ENCODE measurements at places on chromosomes 4 and X.

- DNase-seq, result peak; percentile 61
Measured at GRCh38 chr4:86595426-86595805, 1.3 kb downstream of the PTPN13 start.

GRCh38 chr4:96194993-96195392 lies 355.1 kb downstream of the PDHA2 start:
- no peak for DNase-seq

GRCh38 chr4:17780501-17781299 lies 721 bp downstream of the FAM184B start:
- DNase-seq, result no peak

DNA sequence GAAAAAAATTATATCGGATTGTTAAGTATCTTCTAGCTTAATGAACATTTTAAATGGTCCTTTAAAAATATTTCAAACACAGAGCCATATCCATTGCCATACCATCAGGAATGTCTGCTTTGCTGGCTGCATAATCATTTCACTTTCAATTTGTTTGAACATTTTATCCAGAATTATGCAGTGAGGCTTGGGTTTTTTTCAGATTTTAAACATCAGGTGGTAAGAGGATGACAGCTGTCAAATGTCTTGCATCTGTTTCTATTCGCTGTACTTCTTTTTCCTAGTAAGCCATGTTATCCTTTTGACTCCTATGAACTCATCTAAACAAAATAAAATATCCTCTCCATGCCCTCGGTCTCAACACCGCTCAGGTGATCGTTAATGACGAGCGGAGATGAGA lies 802 bp downstream of the RFC1 start:
- DNase-seq, result no peak

DNA sequence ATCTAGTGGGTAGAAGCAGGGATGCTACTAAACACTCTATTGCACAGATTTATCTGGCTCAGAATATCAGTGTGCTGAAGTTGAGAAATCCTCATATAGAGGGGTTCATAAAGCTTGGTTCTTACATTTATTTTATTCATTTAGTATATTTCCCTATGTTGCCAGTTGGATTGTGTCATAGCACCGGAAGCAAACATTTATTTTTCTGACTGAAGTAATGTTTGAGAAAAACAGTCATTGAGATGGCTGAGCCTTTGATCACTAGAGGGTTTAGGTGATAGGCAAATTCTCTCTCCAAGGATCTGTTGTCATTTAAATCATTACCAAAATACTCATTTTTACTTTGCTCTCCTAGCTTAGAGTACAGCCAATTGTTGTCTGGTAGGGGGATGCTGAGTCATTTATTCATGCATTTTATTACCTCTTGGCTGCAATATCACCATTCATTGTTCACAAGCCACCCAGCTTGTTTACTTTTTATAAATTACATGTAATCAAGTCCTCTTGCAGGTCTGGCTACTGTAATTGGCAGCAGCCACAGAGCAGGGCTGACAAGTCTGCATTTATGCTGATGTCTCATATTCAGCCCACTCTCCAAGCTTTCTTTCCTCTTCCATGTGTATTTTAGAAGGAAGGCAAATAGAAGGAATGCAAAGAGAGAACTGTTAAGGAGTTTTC lies 15.2 kb downstream of the GAB1 start:
- no peak for DNase-seq

DNA sequence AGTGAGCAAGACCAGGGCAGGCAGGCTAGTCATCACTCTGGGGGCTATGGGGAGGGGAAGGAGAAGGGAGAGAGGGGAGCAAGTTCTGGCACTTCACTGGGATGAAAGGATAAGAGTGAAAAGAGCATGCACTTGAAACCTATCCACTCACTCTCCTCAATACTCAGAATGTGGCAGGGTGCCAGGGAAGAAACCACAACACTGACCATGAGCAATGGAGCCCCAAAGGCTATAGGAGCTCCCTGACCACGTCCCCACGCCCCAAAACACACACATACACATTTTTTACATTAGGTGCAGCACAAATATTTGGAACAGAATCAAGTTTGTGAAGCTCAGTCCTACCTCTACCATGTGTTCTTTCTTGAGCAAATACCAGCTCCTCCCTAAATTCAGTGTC lies 132.2 kb downstream of the IDS start:
- DNase-seq, result no peak

- no peak for DNase-seq
Measured at GRCh38 chr4:74555843-74556242, 110.9 kb downstream of the AREG start.

DNA sequence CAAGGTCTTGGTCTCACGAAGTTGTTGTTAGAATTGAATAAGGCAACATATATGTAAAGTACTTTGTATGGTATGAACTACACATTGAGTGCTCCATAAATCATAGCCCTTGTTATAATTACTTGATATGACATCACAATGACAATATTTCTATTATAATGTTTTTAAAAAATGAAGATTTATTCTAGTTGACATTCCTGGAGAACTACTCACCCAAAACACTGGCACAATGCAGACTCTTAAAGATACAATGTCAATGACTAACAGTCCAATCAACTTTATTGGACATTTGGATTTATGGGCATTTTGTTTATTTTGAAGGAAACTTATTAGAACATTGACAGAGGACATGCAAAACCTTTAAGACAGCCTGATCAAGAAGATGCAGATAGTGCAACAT lies 55.3 kb downstream of the ASB9 start:
- DNase-seq, result no peak

DNA sequence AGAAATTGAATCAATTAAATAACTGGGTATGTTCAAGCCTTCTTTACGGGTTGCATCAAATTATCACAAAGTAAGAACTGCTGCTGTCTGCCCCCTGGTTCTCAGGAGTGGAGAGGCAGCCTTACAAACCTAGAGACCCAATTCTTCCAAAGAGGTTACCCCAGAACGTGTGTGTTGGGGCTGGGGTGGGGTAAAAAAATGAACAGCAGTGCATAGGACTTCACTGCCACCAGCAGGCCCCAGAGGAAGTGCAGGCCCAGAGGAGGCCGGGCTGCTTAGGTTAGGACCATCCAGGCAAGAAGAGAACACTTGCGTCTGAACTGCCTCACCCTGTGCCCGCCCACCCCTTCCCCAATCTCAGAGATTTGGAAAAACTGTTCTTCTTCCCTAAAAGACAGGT lies 1.5 kb upstream of the NWD2 start:
- peak; percentile 6 for DNase-seq

DNA sequence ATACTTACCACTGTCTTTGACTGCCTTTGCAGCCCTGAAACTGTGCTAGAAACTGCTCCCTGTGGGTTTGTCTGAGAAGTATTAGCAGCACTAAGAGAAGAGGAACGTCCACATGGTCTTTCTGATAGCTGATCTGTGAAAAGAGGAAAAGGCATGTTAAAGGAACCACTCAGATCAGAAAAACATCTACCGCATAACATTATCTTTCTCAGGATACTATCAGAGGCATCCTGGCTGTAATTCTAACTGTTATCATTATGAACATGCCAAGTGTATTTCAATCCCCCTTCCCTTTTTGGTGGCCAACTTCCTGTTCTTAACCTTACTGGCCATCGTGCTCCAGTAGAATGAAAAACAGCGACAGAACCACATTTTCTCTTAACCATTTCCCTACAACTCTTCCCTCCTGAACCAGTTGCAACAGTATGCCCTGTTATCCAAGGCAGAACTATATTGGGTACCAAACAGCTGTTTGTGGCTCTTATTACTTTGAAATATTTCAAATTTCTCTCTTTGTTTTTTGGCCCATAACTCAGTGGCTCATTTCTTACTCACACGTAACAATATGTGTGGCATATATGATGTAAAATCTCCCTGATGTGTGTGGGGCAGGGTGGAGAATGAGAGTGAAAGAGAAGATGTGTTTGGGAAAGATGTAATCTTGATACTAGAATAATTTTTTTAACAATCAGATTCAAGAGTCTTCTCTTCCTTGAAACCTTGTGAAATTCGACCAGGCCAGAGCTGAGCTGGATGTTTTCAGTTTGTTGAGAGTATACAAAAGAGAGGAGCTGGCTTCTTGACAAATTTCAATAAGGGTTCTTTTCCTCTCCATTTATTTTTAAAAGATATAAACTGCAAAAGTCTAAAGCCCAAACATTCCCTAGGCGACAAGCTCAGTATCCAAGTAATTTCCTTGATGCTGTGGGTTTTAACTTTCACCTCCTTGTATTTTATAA lies 35.2 kb downstream of the ARHGEF6 start:
- DNase-seq, result no peak

GRCh38 chr4:86924811-86925210 lies 10.0 kb upstream of the AFF1 start:
- DNase-seq, result no peak

DNA sequence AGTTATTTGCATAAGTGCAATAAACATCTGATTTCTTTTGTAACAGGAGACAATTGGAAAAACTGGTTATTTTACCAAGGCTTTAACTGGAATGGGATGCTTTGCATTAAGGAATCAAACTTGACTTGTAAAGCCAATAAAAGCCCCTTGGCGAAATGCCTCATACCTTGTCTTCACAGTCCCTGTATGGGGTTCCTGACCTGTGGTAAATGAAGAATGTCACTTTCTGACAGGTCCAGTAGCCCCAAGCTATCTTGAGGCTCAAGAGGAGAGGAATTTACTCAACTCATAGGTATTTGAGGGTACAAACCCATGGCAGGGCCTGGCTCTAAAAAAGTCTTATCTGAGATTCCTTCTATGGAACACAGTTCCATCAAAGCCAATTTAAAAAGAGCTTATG lies 78.0 kb downstream of the ACOX3 start:
- DNase-seq, result no peak

GRCh38 chrX:46408553-46409407 lies 136.4 kb downstream of the ZNF674 start:
- no peak for DNase-seq

GRCh38 chrX:31272472-31272775 lies 200.6 kb upstream of the FTHL17 start:
- no peak for DNase-seq

GRCh38 chr4:179989975-179990374 lies 2253.2 kb upstream of the TENM3 start:
- DNase-seq, result no peak

- no peak for DNase-seq
Measured at GRCh38 chr4:67052814-67053675, 492.3 kb downstream of the CENPC start.

DNA sequence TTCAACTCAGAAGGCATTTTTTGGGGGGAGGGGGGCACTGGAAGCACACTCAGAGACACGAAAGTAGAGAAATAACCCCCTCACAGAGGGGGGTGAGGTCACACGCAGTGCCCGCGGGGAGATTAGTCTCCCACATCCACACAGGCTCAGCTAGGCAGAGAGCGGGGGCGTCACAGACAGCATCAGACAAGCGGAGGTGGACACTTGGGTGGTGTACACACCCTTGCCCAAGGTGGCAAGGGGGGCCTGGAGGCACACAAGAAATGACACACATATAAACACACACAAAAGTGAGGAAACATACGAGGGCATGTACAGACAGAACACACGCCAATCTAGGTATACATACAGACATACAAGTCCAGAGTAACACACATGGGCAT lies 637 bp upstream of the SYN1 start:
- no peak for DNase-seq

DNA sequence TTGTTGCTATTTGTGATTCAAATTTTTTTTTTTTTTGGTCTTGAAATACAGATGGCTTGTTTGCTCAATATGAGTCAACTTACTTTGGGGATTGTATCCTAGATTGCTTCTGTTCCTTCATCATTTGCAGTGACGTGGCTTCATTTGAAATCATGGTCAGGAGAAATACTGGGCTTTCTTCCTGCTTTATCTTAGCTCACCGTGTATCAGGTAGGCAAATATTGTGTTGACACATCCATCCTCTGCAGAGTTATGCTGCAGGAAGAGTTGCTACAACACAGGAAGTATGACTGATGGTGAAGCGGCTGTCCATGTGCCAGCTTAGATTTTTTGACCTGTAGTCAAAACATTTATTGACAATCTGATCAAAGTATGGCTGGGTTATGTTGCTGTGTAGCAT lies 232.2 kb downstream of the C4orf33 start:
- no peak for DNase-seq

- DNase-seq, result no peak
Measured at GRCh38 chr4:11542952-11543351, 114.3 kb upstream of the HS3ST1 start.

DNA sequence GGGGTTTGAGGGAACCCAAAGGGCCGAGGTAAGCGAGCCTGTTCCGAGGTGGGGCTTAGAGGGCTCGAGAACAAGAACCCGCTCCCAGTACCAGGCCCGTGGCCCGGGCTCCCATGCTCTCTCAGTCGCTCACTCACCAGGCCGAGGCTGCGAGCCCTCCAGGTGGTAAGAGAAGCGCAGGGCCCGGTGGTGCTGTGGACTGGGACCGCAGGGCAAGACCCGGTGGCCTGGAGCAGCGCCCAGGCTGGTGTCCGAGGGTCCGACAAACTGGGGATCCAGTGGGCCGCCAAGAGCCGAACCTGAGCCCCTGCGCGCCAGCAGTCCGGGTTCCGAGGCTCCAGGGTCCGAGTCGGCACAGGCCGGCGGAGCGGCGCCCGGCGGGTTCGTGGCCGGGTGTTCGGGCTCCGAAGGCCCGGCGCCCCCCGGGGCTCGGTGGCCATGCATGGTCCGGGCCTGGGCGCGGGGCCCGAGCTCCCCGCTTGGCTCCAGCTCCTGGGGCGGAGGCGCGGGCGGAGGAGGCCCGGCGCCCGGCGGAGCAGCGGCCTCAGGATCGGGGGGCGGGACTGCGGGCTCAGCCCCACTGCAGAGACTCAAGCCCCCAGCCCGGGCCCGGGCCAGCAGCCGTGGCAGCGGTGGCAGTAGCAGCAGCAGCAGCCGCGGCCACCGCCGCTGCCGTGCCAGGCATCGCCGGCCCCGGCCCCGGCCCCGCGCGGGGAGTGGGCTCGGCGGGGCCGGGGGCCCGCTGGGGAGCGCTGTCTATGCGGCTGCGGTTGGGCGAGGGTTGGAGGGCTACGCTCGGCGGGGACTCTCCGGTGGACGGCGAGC lies 833 bp downstream of the FGD1 start:
- peak; percentile 68 for DNase-seq

DNA sequence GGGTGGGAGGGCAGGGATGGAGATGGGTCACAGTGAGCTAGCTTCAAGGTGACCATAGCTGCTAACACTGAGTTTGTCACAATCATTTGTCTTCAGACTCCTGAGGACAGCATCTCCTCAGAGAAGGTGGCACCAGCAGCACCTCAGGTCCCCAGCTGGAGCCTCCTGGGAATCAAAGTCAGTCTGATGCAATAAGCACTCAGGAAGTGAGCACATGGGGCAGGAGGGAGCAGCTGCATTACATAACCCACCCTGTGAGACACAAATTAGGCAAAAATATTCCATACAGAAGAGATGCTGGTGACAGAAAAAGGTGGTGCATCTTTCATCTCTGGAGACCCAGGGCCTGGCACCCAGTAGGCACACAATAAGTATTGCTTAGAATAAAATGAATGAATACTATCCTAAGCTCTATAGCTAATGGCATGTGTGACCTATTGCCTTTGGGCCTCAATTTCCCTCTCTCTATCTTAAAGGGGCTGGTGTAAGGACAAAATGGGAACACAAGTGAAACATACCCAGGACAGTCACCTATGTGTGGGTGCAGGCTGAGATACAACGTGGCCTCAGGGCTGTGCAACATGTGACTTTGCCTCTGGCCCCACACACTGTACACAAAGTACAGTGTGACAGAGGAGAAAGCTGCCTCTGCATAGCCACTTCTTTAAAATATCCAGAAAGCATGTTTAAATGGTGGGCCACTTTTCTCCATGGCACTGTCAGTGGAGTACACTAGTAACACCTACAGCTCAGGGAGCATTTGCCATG lies 37.1 kb downstream of the SLC39A8 start:
- no peak for DNase-seq
